ENCODE measurements at places on chromosomes 3 and 15. TPM values are rescaled to one million over a fixed set of nuclear protein-coding genes. Genes with fewer than 3 reads are reported as not detected.

GRCh38 chr15:68201879-68202261, 3.3 kb downstream of the CALML4 start:
- DNase-seq: no peak

DNA sequence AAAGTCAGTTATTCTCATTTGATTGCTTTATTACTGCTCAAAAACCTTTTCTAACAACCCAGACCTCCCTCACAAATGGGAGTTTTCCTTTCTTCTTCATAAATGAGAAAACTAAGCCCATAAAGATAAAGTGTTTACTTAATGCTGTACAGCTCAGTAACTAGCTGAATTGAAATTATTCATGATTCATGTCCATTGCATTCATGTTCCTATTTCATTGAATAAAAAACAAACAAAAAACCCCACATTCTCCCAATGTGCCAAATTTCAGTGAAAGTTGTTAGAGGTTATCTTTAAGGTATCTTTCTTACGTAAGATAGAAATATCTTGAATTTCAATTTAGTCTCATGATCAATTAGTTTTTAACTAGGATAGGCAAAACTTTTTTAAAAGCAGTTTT, 2.8 kb downstream of the PLSCR2 start:
- no peak for DNase-seq

Gene LRRC28
- total RNA-seq: 15.3 TPM

DNA sequence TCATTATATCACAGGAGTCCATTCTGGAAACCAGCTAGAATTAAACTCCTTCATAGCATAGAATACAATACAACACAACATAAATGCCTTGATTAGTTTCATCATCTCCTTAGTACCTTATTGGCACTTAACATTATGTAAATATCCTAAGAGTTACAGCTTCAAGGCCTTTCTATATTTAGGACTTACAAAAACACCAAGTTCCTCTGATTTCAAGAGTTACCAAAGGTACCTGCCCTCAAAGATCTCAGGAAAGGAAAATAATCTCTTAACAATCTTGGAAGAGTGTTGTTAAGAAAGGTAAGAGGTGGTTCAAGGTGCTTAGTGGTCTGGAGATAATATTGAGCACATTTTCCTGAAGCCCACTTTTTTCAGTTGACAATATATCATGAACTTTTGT, 477.7 kb downstream of the IGSF11 start:
- DNase-seq: no peak

DNA sequence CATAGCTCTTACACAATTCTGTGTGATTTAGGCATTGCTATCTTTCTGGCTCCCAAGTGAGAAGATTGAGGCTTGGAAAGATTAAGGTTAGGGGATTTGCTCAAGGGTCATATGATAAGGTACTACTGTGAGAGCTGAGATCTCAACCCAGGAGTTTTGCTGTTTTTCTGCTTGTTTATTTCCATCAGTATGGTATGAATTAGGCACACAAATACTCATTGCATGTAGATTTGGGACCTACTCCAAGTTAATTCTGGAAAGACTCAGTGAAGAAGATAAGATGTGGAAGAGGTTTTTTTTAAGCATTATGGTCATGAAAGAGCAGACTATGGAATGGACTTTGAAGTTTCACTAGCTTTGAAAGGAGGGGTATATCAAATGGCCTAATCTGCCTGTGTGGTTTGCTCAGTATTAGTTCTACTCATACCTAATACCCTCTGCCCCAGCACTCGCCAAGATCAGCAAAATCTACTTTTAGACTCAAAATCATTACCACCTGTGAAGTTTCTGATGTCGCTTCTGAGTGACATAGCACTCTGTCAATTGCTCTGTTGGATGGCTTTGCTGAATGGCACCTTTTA, 12.5 kb downstream of the MBNL1 start:
- DNase-seq: no peak

Gene PCYT1A
- total RNA-seq: 50.8 TPM

- DNase-seq: no peak
Measured at GRCh38 chr15:75167588-75168350, 33.9 kb upstream of the C15orf39 start.

GRCh38 chr3:108127301-108127988, 36.6 kb upstream of the CD47 start:
- peak; percentile 84 for DNase-seq

Gene ADAMTS7
- 0.16 TPM for total RNA-seq

GRCh38 chr15:47750740-47751262, 33.5 kb downstream of the SEMA6D start:
- DNase-seq: no peak

- DNase-seq: no peak
Measured at GRCh38 chr15:99006904-99007495, 592 bp downstream of the PGPEP1L start.

Gene CRYGS
- 12.1 TPM for total RNA-seq

- no peak for DNase-seq
Measured at GRCh38 chr15:69346112-69346511, 47.4 kb downstream of the PAQR5 start.

GRCh38 chr3:159616234-159616825, 372.3 kb upstream of the IL12A start:
- no peak for DNase-seq

GRCh38 chr3:56131974-56132590, 336.2 kb downstream of the ERC2 start:
- no peak for DNase-seq

Gene ADAMTS9
- total RNA-seq: not detected

All from naive thymus-derived CD8-positive, alpha-beta T cell (primary cell).